ENCODE measurements at places on chromosomes 3 and 15.

DNA sequence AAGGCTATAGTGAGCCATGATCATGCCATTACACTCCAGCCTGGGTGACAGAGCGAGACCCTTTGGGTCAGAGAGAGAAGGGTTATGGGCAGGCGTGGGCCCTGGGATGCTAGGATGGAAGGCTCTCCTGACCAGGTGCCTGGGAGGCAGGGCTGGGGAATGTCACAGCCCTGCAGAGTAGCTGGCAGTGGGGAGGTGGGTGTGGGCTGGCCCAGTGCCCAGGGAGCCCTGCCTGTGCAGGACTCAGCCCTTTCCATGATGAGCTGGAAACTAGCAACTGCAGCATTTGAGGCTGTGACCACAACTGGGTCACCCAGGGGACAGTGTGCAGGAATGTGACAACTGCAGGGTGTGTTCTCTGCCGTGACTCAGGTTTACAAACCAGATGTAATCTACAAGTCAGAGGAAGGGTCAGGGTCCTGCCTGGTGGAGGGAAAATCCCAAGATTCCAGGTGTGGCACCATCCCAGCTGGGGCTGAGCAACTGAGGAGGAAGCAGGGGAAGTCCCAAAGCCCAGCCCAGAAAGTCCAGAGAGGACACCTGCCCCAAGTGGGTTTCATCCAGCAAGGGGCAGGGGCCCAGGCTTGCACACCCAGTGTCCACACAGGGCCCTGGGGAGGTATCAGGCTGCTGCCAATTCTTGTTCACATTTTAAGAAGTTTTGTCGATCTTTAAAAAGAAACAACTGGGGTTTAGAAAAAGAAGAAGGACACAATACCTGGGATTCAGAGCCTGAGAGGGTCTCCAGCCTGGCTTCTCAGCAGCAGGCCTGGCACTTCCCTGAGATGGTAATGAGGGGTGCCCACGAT is 45.5 kb downstream of the SLC28A1 start:
- DNase-seq = no peak

DNA sequence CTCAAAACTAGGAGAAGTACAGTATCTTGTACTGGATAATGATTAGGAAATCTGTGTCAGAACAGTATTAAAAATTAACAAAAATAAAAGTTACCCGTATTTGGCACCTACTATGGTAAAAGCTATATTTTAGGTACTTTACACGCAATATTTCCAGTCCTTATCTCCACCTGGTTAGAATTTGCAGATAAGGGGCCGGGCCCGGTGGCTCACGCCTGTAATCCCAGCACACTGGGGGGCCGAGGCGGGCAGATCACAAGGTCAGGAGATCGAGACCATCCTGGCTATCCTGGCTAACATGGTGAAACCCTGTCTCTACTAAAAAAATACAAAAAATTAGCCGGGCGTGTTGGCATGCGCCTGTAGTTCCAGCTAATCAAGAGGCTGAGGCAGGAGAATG is 28.4 kb downstream of the MKRN2OS start:
- DNase-seq = no peak

- no peak for DNase-seq
These were observed 65.6 kb upstream of the PRICKLE2 start for GRCh38 chr3:64290864-64291263.

DNA sequence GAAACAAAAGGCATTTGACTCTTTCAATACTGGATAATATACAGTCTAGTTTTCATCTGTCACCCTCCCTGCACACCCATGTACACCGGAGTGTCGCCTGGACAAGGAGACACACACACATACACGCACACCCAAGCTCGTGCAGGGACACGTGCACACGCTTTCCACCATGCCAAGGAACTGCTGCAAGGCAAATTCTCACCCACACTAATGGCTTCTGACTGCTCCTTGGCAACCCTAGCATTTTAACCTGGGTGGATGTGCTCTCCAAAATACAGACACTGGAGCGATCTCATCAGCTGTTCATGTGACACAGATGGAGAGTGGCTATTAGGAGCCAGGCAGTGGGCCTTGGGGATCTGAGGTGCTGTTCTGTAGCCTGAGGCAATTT is 61.6 kb downstream of the MEIS2 start:
- no peak for DNase-seq

- DNase-seq = no peak
These were observed 16.3 kb upstream of the CRTC3 start for GRCh38 chr15:90513448-90513847.

DNA sequence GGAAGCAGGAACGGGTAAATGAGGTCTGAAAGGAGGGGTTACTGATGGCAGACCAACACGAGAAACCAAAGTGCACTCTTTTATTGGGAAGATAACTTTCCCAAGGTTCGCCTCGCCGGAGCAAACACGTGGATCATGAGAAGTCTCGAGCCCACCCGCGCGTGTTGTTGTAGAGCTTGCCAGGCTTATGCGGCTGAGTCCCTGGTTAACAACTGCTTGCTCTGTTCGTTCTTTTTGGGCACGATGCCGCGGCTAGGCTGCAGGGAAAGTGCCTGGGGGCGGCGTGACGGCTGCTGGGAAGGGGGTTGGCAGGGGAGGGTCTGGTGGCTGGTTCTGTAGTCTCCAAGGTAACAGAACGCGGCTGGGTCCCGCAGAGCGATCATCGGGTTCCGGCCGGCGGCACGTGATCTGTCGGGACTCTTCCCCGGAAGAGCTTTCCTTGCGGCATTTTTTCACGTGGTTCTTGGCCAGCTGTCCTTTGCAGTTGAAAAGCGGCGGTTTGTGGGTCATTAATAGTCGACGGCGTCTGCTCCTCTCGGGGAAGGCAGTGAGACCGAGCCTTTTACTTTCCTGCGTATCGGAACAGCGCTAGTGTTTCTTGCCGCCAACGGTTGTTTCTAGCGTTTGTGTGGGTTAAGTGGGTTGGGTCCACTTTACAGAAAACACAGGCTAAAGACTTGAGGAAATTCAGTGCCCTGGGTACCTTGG is 1.5 kb downstream of the MGA start:
- peak; percentile 42 for DNase-seq

GRCh38 chr3:100047455-100048141 is 66.7 kb downstream of the FILIP1L start:
- no peak for DNase-seq

DNA sequence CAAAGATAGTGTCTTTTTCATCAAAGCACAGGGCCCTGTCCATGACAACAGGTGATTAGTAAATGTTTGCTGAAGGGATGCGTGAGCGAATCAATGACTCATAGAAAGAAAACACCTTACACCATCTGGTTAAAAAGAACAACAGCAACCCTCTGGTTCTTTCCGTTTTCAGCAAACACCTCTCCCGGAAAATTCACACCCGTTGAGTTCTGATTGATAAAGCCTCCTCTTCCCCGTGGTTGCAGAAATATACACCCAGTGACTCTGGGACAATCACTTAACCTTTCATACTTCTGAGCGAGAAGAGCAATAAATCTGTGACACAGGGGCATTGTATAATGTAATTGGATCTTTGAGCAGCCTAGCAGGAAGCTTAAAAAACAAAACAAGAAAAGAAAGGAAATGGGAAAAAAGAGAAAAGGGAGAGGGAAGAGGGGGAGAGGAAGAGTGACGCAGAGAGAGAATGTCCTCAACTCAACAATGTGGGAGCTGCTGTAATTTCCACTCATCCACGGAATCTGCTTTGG is 37.6 kb downstream of the ADAMTS9 start:
- DNase-seq = no peak

- DNase-seq = no peak
These were observed 955.3 kb downstream of the EPHA3 start for GRCh38 chr3:90062631-90063200.

DNA sequence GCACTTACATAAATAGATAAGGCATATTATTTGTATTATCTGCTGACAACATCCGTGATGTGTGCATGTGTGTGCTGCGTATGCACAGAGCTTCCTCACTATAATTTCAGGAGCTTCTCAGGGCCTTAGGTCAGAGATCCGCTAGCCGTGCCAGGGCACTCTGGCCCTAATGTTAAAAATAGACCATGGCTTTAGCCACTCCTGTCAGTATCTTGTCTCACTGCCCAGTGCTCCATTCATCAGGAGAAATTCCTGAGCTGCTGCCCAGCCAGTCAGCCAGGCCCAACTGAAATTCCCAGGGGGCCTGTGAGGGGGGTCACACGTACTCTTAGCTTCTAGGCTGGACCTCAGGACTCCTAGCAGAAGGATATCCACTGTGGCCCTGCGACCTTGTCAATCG is 70.0 kb upstream of the ABHD2 start:
- no peak for DNase-seq

All from activated CD8-positive, alpha-beta memory T cell treated with anti-CD3 and anti-CD28 coated beads for 4 hours (primary cell).